ENCODE measurements at places on chromosomes 6 and 20. TPM values are rescaled to one million over a fixed set of nuclear protein-coding genes. Genes with fewer than 3 reads are reported as not detected.

RBPJL gene
- not detected for total RNA-seq

FAM217A gene
- total RNA-seq = not detected

RAD21L1 gene
- total RNA-seq = not detected

VSTM2L gene
- total RNA-seq = 11.0 TPM

NRN1 gene
- total RNA-seq = 0.65 TPM

GLP1R gene
- not detected for total RNA-seq

RIMS1 gene
- total RNA-seq = not detected

PPIL6 gene
- total RNA-seq = 3.9 TPM

PI16 gene
- not detected for total RNA-seq

TXLNB gene
- total RNA-seq = not detected

BPIFA1 gene
- total RNA-seq = not detected

SAMD5 gene
- total RNA-seq = 0.48 TPM

MYLIP gene
- 2.1 TPM for total RNA-seq

UBE2C gene
- total RNA-seq = 255 TPM

RIPK1 gene
- 12.6 TPM for total RNA-seq

ZBTB46 gene
- 0.86 TPM for total RNA-seq

SLC17A1 gene
- not detected for total RNA-seq

MTHFD1L gene
- total RNA-seq = 43.6 TPM

CGA gene
- total RNA-seq = 0.48 TPM

GINS1 gene
- 32.2 TPM for total RNA-seq

SMPD2 gene
- 16.7 TPM for total RNA-seq

NKX2-2 gene
- total RNA-seq = not detected

EPHA7 gene
- 0.18 TPM for total RNA-seq

HTR1E gene
- total RNA-seq = not detected
